ENCODE measurements at places on chromosomes 1 and 21.

DNA sequence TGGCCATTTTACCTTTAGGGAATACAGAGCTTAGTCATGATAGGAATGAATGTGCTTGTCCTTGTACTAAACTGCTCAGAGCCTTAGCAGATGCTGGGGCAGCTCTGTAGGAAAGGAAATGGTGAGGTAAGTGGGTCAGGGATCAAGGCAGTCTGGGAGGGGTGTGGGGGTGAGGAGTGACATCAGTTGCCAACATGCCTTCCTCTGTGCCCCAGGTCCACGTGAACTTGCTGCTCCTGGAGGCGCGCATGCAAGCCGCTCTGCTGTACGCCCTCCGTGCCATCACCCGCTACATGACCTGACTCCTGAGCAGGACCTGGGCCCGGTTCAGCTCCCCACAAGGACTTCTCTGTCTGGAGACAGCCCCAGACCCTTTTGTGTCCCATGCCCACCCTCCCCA is 21.2 kb downstream of the SESN2 start:
- no peak for DNase-seq

- no peak for DNase-seq
Observed at GRCh38 chr1:155026588-155026987, 7.0 kb downstream of the DCST2 start.

- DNase-seq: no peak
Observed at GRCh38 chr21:16870103-16870502, 642.7 kb upstream of the CXADR start.

DNA sequence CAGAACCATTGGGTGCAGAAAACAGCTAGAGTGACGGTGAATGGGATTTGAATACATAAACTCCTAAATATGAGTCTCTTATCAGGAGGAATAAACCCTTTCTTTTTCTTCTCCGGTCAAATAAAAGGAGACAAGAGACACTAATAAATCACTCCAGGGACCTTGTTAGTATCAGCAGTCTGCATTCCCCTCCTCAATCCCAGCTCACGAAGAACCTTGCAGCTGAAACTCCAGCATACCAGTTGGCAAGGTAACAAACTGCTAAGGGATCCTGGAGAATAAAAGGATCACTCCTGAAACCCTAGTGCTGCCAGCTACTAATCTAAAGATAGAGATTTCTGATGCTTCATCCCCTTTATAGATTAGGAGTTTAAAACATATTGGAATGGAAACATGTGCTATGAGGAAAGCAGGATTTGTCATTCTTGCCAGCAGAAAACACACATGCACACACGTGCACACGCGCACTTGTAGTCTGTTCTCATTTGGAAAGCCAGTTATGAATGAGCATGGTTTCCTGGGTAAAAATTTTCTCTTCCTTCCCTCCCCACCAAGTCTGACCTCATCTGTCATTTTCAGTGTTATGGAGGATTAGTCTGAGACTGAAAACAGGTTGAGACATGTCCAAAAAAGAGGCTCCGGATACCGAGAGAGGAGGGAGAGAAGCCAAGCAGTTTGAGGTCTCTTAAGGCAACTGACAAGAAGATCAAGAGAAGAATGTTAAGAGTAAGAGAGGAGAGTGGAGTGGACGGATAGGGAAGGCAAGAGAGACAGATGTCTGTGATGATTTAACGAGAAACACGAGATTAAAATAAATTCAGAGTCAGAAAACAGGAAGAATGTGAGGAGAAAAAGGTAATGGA is 10.9 kb downstream of the IER5 start:
- no peak for DNase-seq

- DNase-seq: no peak
Observed at GRCh38 chr1:47837866-47838561, 159.2 kb downstream of the TRABD2B start.

- DNase-seq: no peak
Observed at GRCh38 chr1:20632386-20632785, 872 bp upstream of the PINK1 start.

- DNase-seq: no peak
Observed at GRCh38 chr21:42655796-42656770, 2.7 kb downstream of the PDE9A start.

DNA sequence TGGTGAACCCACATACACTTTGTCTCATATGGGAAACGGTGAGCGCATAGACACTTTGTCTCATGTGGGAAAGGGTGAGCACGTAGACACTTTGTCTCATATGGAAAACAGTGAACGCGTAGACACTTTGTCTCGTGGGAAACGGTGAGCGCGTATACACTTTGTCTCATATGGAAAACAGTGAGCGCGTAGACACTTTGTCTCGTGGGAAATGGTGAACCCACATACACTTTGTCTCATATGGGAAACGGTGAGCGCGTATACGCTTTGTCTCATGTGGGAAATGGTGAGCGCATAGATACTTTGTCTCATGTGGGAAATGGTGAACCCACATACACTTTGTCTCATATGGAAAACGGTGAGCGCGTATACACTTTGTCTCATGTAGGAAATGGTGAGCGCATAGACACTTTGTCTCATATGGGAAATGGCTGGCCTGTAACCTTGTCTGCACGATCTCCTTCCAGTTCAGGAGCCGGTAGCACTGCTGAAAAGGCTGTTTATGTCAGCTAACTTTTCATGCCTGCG is 50.7 kb upstream of the TRAPPC10 start:
- DNase-seq: no peak

DNA sequence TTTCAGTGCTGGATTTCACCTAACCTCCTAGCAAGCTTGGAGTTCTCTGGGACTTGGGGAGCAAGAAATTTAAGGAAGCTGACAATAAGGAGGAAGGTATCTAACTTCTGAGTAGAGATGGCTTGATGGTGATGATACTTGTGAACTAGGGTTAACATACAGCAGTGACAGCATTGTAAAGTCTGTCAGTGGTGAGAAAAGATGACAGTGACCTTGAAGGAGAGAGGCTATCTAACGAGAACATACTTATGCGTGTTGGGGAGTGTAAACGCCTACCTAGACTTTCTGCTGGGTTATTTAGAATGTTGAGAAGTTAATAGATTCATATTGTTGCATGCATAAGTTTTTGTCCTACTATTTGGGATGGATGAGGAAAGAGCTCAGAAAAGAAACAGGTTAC is 16.3 kb downstream of the POU2F1 start:
- DNase-seq: no peak

DNA sequence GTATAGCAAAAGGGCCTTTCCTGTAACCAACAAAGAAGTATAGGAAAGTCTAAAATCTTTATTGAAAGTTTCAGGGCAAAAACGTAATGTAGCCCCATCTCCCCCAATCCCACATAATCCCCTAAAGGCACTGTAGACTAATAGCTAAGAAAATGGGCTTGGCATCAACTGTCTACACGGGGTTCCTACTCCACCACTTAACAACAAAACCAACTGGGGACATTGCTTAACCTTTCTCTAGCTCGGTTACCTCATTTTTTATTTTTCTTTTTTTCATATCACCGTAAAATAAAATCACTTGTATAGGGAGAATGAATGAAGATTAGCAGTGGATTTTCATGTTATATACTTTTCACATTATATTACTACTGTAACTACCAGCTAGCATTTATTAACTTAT is 12.3 kb downstream of the MACF1 start:
- no peak for DNase-seq

- no peak for DNase-seq
Observed at GRCh38 chr1:1768249-1768992, 9.8 kb downstream of the NADK start.

DNA sequence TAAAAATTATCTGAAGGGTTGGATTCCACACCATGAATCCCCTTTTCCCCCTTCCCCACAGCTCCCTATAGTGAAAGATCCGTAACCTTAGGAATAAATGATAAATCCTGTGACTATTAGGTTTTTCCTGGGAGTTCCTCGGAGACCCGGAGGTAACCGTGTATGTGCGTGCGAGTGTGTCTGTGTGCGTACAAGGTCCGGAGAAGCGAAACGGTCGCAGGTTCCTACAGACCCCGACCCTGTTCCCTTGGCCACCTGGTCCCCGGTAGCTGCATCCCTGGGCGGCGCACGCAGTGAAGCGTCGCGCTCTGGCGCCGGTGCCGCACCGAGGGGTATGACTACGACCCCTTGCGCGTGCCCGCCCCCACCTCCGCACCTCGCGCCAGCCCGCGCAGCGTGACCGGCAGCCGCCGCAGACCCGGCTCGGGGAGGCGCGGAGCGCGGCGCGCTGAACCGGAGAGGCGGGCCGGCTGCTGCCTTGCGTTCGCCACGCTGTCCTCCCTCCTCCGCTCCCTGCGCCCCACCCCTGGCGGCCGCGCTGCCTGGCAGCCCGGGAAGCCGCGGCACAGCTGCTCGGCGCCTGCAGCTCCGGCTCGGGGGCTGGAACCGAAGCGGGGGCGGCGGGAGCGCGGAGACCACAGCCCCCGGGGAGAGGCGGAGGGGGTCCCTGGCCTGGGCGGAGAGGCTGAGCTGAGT is at the start of gene AK5:
Gene AK5, plus strand, starts transcription at position 529 of the 696 bp plus-strand sequence. CDS start 295 bp downstream, outside the sequence.
- DNase-seq: no peak

GRCh38 chr1:231410036-231410612 is 12.0 kb downstream of the EGLN1 start:
- no peak for DNase-seq

DNA sequence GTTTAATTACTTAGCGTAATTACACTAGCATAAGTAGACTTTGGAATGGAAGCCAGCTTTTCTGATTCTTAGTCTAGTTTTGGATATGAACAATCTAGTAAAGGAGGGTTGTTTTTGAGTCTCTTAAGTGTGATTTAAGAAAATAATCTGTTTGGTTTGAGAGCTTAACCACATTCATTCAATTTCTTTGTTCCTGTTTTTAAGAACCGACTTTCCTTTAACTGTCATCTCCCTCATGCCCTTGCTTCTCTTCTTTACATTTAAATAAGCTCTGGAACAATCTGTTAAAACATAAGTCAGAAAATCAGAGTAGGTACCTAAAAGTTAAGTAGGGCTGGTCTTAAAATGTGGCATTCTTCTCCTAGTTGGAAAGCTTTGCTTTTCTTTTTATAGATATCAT is 27.7 kb downstream of the CDC42 start:
- no peak for DNase-seq

DNA sequence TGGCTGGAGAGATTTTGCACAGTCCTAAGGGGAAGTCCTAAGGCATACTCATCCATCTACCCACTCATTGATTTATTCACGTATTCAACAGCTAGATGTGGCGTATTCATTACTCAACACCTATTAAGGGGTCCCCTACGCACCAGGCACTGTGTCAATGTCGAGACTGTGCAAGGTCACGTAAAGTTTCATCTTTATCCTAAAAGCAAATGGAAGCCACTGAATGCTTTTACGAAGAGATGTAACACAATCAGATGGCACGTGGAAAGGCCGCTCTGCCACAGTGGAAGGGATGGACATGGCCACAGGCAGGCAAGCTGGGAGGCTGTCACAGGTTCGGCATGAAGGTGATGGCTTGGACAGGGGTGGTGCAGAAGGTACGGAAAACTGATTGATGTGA is 66.3 kb upstream of the ZBTB18 start:
- DNase-seq: no peak

- DNase-seq: no peak
Observed at GRCh38 chr1:112509005-112509659, 367 bp downstream of the WNT2B start.

GRCh38 chr1:34460193-34460592 is 283.5 kb downstream of the C1orf94 start:
- DNase-seq: no peak

DNA sequence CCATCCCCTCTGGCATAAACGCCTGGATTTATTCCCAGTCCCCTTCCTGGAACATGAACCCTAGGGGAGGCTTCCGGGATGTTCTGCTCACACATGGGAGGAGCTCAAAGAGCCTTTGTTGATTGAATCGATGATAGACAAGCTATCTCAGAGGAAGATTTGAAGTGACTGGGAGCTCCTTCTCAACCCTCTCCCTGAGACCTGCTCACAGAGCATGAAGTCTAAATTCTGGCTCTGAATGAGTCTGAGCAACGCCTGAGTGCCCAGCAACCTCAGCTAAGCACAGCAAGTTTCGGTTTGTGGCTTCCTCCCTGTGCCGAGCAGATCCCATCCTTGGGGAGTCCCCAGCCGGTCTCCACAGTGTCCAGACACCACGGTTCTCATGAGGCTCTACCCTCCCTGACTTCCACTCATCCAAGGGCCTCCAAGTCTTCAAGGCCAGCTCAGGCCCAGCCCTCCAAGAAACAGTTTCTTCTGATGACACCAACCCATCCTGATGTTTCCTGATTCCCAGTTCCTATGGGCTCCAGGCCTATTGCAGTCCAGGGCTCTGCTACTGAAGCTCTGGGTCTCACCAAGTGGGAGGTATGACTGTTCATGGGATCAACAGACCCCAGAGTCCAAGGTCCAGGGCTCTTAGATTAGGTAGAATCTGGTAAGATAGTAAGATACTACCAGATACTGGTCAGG is 190.8 kb downstream of the DYRK1A start:
- DNase-seq: no peak

Data from NCI-H1436 treated with DMSO at 0.1 percent for 48 hours (cell line).